Common myeloid progenitor, CD34-positive (primary cell): ENCODE measurements at places on chromosomes 2 and 18.
A peak's percentile ranks its signal among the peaks of the same experiment; 100 is the strongest.

DNA sequence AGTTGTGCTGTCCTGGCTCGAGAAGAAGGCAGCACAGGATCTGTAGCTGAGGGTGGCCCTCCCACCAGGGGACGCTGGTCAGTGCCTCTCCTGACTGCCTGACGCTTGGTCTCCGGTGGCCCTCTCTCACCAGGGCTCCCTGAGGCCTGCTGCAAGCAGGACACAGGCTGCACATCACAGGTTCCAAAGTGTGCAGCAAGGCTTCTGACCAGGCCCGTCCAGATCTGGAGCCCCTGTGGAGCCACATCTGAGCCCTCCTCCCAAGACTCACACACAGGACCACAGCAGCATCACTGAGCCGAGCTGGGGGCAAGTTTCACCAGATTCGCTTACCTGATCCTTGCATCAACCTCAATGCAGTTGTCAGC lies 12.1 kb downstream of the AMER3 start:
- DNase-seq, result no peak

DNA sequence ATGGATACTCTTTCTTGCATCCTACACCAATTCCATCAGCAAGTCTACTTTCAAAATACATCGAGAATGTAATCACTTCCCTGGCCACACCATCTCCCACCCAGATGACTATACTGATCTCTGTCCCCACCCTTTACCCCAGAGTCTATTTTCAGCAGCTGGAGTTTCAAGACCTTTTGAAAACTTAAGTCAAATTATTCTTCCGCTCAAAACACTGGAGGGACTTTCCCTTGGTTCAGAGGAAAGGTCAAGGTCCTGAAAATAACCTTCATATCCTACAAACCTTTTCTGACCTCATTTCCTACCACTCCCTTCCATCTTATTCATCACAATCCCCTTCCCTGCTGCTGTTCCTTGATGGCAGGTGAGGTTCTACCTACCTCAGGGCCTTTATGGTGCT lies 58.8 kb upstream of the LYPD6 start:
- DNase-seq, result no peak

DNA sequence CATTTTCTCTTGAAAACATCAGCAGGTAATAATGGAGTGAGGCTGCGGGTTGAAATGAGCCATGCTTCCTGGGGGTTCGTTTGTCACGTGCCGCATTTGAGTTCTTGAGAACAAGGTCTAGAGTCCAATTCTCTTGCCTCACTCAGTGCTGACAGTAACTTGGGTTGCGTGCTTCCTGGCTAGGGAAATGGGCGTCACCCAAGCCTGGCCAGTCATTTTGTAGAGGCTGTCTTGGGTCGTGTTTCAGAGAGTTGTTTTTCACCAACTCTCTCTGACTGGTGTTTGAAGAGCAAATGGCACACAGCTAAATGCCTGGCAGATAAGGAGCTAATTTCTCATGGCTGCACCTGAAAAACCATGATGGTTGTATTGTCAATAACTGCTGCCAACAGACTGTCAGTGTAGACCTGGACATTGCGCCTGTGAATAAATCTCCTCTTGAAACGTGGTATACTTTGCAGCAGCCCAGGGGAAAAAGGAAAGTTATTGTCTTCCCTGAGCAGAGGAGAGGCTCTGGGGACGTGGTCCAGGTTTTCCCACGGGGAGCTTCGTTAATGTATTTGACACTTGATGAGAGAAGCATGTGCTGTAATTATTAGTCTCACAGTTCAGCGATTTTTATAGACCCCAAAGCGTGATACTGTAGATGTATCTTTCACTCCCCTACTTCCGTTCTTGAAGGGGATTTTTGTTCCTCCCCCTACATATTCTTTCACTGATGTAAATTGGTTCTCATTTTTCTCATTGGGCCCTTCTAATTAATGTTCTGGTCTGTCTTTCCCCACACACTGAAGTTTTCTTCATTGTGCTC lies 196.0 kb downstream of the FHOD3 start:
- no peak for DNase-seq

GRCh38 chr2:11568436-11568835 lies 34.6 kb downstream of the GREB1 start:
- DNase-seq, result no peak

DNA sequence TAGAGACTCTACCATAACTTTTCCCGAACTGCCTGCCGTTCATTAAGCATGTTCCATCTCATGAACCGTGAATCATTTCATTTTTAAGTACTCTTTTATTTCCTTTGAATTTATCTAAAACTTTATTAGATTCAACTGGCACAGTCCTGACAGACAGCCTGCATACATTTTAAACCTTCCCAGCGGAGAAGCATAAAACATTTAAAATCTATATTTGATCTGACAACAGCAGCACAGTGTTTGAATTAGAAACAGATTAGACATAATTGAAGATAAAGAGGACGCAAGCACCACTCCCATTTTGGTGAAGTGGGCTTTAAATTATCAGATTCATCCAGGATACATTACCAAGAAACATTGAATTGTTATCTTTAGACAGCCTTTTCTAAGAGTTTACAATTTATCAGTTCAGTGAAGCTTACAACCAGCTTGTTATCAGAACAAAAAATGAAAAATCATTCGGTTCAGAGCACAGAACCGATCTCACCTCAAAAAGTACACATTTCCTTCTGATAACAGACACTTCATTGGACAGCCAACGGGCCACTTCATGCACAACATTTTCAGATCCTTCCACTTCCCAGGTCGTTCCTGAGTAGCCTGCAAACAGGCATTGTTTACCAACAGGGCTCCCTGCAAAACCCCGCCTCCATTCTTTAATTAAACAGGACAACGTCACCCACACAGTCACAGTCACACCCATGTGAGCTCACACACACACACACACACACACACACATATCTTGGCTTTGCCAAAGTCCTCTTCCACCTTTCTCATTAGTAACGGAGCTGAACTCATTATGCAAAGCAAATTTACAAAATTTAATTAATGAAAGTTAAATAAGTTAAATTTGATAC lies 171.2 kb downstream of the SP3 start:
- peak; percentile 9 for DNase-seq

GRCh38 chr18:3256693-3257626 lies 5.0 kb upstream of the MYL12B start:
- no peak for DNase-seq

- no peak for DNase-seq
These were observed 69.6 kb downstream of the STEAP3 start for GRCh38 chr2:119293254-119293653.

- no peak for DNase-seq
These were observed 117.9 kb upstream of the NETO1 start for GRCh38 chr18:72985686-72986085.

DNA sequence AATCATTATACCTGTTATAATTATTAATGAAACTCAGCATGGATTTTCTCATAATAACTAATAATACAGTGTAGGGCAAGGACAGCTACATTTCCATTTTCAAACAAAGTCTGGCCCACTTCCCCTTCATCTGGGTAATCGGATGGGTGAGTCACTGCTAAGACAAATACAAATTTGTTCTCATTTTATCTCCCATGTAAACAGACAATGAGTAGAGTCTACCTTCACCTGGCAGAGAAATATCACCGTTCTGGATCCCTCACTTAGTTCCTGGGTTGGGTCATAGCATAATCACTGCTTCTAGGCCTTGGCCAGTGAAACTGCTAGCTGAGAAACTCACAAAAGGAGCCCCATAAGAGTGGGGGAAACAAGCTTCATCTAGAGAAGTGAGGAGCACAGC lies 9.2 kb downstream of the CNTNAP5 start:
- no peak for DNase-seq
